ENCODE measurements at places on chromosomes 4 and X.

DNA sequence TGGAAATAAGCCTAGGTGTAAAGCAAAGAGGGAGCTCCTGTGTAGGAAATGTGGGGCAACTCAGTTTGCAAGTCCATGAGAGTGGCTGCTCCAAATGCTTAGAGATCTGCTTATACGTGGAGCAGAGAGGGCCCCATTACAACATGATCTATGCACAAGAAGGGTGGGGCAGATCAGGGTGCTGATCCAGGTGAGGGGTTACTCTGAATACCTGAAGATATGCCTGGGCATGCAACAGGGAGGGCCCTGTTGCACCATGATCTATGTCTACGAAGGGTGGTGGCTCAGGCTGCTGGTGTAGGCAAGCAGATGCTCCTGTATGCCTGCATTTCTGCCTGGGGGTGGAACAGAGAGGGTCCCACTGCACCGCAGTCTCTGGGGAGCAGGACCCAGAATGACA, 1121.2 kb downstream of the RAPGEF2 start:
- no peak for DNase-seq

- no peak for DNase-seq
These were observed 642.9 kb downstream of the STPG2 start for GRCh38 chr4:97500423-97500822.

GRCh38 chr4:14607578-14607977, 394.7 kb upstream of the CPEB2 start:
- DNase-seq: no peak

GRCh38 chr4:71251261-71251660, 87.6 kb upstream of the SLC4A4 start:
- DNase-seq: no peak

DNA sequence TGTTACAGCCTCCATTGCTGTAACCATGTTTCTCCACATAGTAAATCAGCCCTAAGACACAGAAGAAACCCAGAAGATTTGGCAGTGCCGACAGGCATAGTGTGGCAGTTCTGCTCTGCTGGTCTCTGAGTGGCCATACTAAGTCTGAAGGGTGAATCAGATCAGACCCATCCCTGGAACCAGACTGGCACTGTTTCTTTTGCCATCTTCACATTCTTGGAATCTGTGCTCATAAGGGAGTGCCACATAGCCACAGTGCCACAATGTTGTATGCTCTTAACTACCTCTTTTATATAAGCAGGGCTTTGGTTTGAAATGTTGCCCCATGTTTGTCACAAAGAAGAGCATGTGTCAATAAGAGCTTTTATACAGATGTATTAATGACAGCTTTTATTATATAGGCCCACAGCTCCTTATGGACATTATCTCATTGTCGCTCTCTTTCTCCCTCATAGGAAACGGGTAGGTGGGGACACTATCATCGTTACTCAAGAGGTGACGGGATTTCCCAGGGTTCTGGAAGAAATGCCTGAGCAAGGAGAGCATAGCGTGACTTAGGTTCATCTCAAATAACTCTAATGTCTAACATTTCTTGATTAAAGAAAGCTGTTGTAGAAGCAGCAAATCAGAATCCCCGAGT, 128.2 kb downstream of the CBR4 start:
- no peak for DNase-seq

- DNase-seq: no peak
These were observed 2163.0 kb upstream of the AGA start for GRCh38 chr4:179605196-179605595.

GRCh38 chr4:38365261-38365660, 298.7 kb upstream of the KLF3 start:
- no peak for DNase-seq

DNA sequence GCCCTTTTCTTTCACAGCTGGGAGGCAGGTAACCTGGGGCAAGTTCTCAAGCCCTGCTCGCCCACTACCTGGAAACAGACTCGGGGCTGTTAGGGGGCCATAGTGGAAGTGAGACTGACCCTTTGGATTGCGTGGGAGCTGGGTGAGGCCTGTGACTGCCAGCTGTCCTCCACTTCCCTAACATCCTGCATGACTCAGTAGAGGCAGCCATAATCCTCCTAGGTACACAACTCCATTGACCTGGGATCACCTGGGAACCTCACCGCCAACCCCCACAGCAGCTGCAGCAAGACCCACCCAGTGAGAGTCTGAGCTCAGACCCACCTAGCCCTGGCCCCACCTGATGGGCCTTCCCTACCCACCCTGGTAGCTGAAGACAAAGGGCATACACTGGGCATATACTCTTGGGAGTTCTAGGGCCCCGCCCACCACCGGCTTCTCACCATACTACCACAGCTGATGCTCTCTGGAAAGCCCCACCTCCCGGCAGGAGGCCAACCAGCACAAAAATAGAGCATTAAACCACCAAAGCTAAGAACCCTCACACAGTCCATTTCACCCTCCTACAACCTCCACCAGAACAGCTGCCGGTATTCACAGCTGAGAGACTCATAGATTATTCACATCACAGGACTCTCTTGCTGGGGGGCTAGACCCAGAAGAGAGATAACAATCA, 61.1 kb upstream of the DCTD start:
- no peak for DNase-seq

DNA sequence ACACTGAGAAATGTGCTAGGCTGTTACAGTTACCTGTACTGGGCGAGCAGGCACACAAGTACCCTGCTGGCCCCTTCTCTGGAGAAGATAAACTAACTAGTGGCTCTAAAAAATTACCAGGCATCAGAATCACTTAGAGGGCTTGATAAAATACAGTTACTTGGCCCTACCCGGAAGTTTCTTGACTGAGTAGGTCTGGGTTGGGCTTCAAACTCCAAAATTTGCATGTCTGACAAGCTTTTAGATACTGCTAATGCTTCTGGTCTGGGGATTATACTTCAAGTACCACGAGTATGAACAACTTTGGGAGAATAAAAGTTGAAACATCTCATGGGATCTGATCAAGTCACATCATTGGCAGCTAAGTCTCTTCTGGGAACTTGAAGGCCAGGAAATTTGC, 30.8 kb downstream of the CEP135 start:
- no peak for DNase-seq

GRCh38 chrX:40199704-40200103, 101.9 kb upstream of the BCOR start:
- DNase-seq: no peak

DNA sequence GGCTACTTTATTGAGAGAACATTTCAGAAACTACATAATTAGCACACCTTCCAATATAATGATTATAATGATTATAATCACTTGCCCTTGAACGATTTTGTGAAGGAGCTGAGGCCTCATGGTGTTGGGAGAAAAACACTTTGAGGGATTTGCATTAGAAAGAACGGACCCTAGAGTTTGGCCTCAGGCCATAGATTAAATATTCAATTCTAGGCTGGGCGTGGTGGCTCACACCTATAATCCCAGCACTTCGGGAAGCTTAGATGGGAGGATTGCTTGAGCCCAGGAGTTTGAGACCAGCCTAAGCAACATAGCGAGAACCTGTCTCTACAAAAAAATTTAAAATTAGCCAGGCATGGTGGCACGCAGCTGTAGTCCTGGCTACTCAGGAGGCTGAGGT, 12.9 kb upstream of the PRKG2 start:
- no peak for DNase-seq

DNA sequence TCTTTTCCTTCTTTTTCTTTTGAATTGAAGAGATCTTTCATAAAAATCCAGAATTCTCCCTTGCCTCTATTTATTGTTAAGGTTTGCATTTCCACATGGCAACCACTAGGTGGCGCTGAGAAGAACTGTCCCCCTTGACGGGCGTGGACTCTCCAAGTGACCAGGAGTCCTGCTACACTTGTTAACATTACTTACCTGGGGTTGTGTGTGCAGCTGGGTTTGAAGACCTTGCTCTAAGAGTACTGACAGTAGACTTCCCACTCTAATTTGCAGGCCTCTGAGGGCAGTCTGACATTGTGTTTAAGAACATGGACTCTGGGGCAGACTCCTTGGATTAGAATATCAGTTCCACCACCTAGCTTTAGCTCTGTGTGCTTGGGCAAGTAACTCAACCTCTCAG, 52.8 kb downstream of the GPRIN3 start:
- peak; percentile 64 for DNase-seq

- no peak for DNase-seq
These were observed 31.4 kb downstream of the SSX5 start for GRCh38 chrX:48165241-48165640.

- DNase-seq: no peak
These were observed 6.2 kb downstream of the PLAC8 start for GRCh38 chr4:83108101-83108861.

GRCh38 chr4:6124386-6125102, 75.8 kb downstream of the JAKMIP1 start:
- DNase-seq: no peak

- no peak for DNase-seq
These were observed 9.7 kb downstream of the GRIPAP1 start for GRCh38 chrX:48992341-48992740.

GRCh38 chrX:132068405-132068804, 45.3 kb downstream of the STK26 start:
- DNase-seq: no peak

DNA sequence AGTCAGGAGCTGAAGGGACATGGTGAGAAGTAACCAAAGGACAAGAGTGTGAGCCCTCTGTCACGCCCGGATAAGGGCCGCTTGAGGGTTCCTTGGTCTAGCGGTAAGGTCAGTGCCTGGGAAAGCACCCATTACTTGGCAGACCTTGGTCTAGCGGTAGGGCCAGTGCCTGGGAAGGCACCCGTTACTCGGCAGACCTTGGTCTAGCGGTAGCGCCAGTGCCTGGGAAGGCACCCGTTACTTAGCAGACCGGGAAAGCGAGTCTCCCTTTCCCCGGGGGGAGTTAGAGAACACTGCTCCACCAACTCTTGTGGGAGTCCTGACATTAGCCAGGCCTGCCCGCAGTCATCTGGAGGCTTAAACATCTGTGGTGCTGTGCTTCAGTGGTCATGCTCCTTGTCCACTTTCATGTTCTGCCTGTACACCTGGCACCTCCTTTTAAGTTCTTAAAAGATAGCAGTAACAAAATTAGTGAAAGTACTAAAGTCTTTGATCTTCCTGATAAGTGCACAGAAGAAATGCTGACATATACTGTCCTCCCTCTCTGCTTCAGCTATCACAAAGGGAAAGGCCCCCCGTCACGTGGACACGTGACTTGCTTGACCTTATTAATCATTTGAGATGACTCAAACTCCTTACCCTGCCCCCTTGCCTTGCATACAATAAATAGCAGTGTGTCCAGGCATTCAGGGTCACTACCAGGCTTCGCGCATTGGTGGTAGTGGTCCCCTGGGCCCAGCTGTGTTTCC, 9.3 kb upstream of the SEC24B start:
- DNase-seq: no peak

DNA sequence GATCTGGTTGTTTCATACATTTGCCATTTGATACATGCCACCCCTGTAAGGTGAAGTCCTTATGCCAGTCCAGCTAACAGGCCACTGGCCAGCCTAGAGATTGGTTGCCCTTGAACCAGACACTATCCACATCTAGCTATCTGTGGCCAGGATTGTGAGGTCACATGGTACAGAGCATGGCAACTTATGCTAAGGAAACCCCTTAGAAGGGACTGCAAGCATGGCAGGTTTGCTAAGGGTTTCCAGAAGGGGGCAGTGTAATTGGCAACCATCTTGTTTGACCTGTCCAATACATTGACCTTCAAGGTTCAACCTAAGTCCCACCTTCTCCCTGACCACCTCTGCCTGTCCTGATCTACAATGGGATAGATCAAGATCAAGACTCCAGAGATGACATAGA, 47.5 kb downstream of the SMC1A start:
- DNase-seq: no peak

DNA sequence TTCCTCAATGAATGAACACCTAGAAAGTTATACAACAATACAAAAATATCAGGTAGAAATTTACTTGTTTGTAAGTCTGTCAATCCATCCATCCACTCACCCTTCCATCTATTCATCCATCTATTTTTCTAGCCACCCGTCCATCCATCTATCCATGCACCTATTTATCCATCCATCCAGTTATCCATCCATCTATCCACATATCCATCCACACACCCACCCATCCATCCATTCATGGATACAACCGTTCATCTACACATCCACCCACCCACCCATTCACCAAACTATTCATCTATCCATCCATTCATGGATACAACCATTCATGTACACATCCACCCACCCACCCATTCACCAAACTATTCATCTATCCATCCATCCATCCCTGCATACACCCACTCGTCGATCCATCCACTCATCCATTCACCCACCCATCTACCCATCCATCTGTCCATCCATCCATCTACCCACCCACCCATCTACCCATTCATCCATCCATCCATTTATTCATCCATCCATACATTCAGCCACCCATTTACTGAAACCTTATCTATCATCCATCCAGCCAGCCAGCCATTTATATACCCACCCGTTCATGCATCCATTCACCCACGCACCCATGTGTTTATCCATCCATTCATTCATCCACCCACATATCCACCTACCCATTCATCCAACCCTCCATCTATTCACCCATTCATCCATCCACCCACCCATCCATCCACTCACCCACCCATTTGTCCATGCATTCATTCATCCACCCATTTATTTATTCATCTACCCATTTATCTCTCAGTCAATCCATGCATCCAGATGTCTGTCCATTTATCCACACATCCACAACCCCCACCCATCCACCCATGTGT, 10.4 kb upstream of the CD99 start:
- no peak for DNase-seq

- no peak for DNase-seq
These were observed 1.1 kb downstream of the SLC38A5 start for GRCh38 chrX:48468693-48469691.

GRCh38 chr4:78534286-78534955, 17.1 kb upstream of the ANXA3 start:
- peak; percentile 83 for DNase-seq

GRCh38 chrX:41308884-41309647, 24.9 kb upstream of the DDX3X start:
- DNase-seq: no peak

GRCh38 chr4:4455210-4455865, 68.4 kb downstream of the NSG1 start:
- DNase-seq: no peak

DNA sequence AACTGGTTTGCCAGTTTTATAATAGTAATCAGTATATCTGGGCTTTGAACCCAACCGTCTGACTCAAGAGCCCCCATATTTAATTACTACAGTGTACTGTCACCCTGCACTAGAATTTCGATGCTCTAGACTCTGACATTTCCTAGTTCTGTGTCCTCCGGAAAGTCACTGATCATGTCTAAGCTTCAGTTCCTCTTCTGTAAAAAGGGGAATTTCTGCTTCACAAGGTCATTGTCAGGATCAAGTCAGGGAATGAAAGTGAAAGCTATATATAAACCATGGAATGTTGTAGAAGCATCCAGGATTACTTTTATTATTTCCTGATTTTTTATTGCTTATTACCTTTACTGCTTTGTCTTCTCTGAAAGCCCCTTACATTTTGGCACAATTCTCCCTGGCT, 4.0 kb upstream of the KCNIP4 start:
- DNase-seq: no peak

GRCh38 chrX:20271730-20272129, 5.0 kb upstream of the RPS6KA3 start:
- DNase-seq: no peak
